Stimulated activated CD8-positive, alpha-beta memory T cell treated with anti-CD3 and anti-CD28 coated beads, Interleukin-12 subunit alpha, Interleukin-12 subunit beta, amount 100 ng/mL, for 4 hours (primary cell): ENCODE measurements at places on chromosomes 2 and 18.

GRCh38 chr2:210626849-210627248 lies 70.5 kb downstream of the CPS1 start:
- no peak for DNase-seq

DNA sequence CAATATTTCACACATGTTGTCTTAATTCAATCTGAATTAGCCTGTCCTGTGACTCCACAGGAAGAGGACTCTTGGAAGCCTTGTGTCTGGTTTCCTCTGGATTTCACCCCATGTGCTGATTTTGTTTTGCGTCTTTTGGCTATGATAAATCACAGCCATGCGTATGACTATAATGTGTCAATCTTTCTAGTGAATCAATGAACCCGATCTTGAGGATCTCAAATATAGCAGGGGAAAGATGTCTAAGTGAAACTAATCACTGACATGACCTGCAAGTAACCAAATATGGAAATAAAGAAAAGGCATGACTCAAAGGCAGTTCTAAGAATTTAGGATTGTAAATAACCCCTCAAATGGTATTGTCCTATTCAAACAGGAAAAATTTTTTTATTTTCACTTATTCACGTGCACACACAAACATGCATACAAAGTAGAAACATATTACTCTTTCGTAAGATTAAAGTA lies 8.2 kb downstream of the WDFY1 start:
- DNase-seq = no peak

DNA sequence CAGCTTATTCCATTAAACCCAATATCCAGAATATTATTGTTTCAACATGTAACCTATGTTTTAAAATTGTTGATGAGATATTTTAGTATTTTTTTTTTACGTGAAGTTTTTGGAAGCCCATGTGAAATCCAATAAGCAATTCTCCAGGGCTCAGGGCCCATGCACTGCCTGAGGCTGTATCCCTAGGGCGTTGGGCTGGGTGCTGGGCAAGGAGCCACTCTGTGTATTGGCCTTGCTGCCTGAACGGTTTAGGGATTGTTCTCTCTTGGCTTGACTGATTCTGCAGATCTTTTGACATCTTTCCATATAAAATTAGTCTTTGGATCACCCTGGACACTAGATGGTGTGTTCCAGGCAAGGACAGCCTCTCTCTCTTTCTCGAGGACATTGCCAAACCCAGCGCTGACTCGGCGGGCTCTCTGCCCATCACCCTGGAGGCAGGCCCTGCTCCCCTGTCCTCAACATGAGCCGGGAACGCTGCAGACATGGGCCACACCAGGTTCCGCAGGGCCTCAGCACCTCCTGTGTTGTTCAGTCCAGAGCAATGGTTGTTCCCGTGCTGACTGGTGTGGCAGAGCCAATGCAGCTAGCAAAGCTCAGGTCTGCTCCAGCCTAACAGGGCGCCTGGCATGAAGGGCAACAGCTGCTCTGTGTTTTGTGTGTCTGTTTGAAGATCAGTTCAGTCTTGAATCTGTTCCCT lies 163.0 kb downstream of the SEPTIN10 start:
- DNase-seq = no peak

DNA sequence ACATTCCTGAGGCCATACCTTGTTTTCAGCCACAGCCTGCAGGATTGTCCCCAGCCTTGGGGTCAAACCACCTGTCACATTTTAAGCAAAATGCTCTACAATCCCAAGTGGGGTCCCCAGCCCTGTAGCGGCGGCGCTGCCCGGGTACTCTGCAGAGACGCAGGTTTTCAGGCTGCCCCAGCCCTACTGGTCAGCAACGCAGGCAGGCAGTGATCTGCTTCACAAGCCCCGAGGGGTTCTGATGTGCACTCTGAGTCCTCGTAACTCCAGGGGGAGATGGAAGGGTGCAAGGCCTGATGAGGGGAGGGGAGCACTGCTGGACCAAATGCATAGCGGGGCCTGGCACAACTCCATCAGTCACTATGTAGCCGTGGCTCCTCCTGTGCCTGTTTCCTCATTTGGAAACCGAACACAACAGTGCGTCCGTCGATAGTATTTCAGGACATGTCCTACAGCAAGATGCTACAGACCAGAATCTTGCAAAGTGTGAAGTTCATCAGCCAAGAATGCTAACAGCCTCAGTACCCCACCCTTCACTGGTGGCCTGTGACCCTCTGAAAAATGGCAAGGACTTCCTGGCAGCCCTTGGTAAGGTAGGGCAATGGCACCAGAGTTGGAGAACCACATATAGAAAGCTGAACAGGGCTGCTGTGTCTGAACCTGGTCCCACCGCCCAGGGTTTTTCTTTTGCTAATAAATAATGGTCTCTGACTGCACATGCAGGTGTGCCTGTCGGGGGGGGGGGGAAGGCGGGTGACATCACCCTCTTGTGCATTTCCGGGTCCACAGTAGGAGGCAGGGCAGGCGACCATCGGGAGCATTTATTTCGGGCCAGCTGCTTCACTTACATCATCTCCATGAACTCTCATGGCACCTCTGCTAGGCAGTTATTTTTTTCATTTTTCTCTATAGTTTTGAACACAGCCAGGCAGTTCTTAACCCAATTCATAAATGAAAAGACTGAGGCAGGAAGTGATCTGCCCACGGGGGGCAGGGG lies 50.6 kb upstream of the TFCP2L1 start:
- no peak for DNase-seq
